Mesenteric fat pad (tissue), 1 donor: ENCODE measurements at places on chromosomes 3 and 15. TPM values are rescaled to one million over a fixed set of nuclear protein-coding genes. Genes with fewer than 3 reads are reported as not detected.

OSTN gene
- total RNA-seq = not detected

PRICKLE2 gene
- total RNA-seq = 65.7 TPM

MKRN3 gene
- not detected for total RNA-seq

BMF gene
- total RNA-seq = 4.0 TPM
